Stimulated activated memory B cell treated with anti-CD40 and anti-IgM and Interleukin-4, amounts not matched to agents 10 μg/mL and 1 μg/mL and 100 μg/mL, for 72 hours (primary cell): ENCODE measurements at places on chromosomes 5 and 9.
A peak's percentile ranks its signal among the peaks of the same experiment; 100 is the strongest.

DNA sequence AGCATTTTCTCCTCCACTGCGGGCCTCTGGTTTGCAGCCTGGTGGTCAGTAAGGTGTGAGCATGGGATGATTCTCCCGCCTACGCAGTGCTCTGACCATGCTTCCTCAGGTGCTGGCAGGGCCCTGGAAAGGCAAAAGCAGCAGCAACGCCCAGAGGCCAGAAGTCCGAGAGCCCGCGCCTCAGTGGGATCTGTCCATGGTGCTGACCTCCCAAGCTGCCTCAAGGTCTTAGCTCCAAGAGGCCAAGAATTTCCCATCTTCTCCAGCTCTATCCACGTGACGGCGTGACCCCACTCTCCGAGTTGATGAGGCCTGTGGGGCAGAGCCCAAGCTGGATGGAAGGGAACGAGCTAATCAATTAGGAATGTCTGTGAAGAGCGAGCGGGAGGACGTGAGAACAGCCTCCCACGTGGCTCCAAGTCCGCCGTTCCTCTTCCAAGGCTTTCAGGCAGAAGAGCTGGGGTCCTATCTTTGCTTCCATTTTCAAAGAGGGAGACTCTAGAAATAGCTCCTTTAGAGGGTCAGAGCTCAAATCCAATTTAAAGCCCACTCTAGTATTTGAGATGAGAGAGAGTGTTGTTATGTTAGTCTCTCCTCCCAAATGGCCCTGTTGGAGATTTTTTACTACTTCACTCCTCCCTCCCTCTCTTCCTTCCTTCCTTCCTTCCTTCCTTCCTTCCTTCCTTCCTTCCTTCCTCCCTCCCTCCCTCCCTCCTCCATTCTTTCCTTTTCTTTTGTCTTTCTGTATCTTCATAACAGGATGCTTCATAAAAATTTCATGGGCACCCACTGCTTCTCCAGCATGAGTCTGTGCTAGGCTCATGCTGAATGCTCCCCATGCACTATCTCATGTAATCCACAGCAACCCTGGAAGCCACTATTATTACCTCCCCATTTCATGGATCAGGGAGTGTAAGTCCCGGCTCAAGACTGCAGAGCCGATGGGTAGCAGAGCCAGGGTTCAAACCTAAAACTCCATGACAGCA, 69.3 kb downstream of the OLFM1 start:
- H3K4me3 ChIP-seq = no peak overlapping the region
- peaks cover 47% of the 10 kb centered on the region for H3K27me3 ChIP-seq
- ATAC-seq = no peak
- no peak overlapping the region for H3K27ac ChIP-seq
- H3K4me1 ChIP-seq = no peaks in the 10 kb centered on the region

DNA sequence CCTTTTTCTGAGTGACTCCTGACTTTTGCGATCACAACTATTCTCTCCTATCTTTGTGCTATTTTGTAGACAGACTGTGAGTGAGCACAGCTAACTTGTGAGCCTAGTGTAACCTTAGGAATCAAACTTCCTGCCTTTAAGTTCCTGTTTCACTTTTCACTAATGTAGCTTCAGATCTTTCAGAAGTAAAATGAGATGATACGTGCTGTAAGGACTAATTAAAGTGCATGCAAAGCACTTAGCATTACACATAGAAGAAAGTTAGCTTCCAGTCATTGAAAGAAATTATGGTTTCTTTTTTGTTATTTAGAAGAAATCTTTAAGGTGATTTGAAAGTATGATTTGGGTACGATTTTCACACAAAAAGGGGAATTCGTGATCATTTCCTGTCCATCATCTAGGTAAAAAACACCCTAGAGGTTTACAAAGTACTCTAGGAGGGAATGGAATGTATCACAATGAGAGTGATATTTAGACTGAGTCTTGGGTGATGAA, 122.7 kb downstream of the ST8SIA4 start:
- H3K4me3 ChIP-seq = peak overlapping the region; percentile 74
- peaks cover 66% of the 10 kb centered on the region for H3K4me1 ChIP-seq
- peak; percentile 87 for ATAC-seq
- H3K27ac ChIP-seq = peak overlapping the region; percentile 90
- no peaks in the 10 kb centered on the region for H3K27me3 ChIP-seq

DNA sequence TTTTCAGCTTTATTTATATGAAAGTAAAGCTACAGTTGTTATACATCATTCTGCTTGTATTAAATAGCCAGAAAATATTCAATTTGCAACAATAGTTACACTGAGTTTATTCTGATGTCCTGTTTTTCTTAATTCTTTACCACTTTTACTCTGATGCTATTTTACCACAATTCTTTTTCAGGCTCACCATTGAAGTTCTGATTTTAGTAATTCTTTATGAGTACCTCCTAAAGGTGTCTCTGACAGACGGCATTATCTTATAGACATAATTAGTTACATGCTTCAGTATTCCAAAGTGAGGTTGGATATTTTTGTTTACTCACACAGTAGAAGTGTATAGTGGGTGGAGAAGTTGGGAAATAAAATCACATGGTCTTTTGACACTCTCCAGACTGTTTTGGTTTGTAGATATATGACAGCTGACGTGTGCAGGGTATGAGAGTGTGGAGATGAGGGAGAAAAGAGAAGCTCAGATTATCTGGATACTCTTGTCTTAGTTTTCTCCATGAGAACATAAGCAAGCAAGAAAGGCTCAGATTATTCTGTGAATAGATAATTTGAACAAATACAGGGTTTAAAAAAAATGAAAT, 97.4 kb downstream of the FBXO4 start:
- no peak overlapping the region for H3K27ac ChIP-seq
- no peaks in the 10 kb centered on the region for H3K36me3 ChIP-seq
- no peak for ATAC-seq
- no peaks in the 10 kb centered on the region for H3K4me1 ChIP-seq
- H3K27me3 ChIP-seq = peaks cover 7% of the 10 kb centered on the region
- H3K4me3 ChIP-seq = no peak overlapping the region

- no peaks in the 10 kb centered on the region for H3K27me3 ChIP-seq
- no peak overlapping the region for H3K27ac ChIP-seq
- H3K4me3 ChIP-seq = no peak overlapping the region
- no peaks in the 10 kb centered on the region for H3K4me1 ChIP-seq
These were observed 54.1 kb downstream of the SPEF2 start for GRCh38 chr5:35671541-35672295.

- no peak overlapping the region for H3K27ac ChIP-seq
- no peaks in the 10 kb centered on the region for H3K36me3 ChIP-seq
- peaks cover 5% of the 10 kb centered on the region for H3K27me3 ChIP-seq
- H3K4me1 ChIP-seq = no peaks in the 10 kb centered on the region
These were observed 217.1 kb downstream of the TSSK1B start for GRCh38 chr5:113217619-113218184.
